ENCODE measurements at places on chromosomes 11 and 22.

DNA sequence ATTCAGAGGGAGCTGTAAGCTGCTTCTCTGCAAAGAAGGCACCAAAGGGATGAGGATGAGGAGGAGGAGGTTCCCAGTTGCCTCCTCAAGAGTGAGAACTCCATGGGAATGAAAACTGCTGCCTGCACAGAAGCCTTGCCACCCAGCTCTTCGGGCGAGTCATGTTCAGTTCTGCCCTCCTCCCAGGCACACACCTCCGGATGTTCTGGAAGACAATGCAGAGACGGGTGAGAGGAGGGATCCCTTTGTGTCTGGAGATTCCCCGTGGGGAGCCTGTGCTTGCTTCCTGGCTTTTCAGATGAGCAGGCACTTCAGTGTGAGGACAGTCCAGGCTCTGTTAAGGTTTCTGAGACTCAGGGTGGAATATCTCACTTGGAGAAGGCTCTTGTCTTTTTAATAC, 295.6 kb downstream of the DDX10 start:
- DNase-seq, result no peak

DNA sequence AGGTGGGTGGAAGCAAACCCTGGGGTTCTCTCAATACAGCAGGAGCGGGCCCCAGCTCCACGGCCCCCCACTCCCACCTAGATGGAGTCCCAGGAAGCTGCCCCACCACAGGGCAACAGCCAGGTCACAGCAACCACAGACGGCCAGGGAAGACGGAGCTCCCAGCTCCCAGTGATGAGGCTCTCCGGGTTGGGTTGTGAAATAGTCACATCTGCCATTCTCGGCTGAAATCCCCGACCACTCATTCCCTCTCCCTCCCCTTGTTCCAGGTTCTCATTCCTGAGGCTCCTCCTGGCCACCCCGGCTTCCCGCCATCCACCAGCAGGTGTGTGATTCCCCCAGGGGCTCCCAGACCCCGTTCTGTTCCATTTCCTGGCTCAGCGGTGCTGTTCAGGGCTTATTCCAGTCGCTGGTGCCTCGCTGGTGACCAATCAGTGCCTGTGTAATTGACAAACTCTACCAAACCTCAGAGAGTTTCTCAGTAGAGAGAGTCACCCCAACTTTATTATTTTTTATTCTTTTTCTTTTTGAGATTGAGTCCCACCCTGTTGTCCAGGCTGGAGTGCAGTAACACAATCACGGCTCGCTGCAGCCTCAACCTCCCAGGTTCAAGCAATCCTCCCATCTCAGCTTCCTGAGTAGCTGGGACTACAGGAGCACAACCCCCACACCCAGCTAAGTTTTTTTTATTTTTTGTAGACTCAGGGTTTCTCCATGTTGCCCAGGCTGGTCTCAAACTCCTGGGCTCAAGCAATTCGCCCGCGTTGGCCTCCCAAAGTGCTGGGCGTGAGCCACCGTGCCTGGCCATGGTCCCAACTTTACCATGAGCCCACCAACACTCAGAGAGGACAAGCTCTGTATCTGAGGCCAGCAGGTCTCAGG, 63.2 kb downstream of the SHANK2 start:
- DNase-seq, result peak; percentile 57

GRCh38 chr22:45271667-45272201, 13.0 kb upstream of the UPK3A start:
- no peak for DNase-seq

DNA sequence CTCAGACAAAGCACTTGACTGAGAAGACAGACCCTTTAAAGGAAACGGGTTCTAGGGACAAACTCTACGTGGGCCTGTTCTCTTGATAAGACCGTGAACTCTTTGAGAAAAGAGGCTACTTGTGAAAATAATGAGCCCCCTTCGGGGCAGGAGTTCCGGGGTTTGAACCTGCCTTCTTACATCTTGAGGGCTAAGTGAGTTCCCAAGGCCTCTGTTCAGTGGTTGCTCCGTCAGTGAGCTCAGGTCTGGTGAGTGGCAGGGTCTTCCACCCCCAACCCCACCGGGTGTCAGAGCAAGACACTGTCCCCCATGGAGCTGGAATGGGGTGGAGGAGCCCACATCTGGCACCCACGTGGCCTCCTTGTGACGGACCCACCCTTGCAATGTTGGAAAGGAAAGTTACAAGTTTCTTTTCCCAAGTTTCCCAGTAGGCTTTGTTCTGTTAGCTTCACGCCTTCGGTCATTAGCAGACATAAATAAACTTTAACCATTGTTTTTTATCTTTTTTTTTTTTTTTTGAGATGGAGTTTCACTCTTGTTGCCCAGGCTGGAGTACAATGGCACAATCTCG, 6.3 kb upstream of the SAMM50 start:
- no peak for DNase-seq

GRCh38 chr11:119153049-119153818, 4.4 kb downstream of the ABCG4 start:
- no peak for DNase-seq

- no peak for DNase-seq
Observed at GRCh38 chr22:45225732-45226502, 14.8 kb downstream of the KIAA0930 start.

- DNase-seq, result no peak
Observed at GRCh38 chr11:96470521-96470920, 80.7 kb downstream of the JRKL start.

- no peak for DNase-seq
Observed at GRCh38 chr11:133362916-133363315, 169.4 kb downstream of the OPCML start.

DNA sequence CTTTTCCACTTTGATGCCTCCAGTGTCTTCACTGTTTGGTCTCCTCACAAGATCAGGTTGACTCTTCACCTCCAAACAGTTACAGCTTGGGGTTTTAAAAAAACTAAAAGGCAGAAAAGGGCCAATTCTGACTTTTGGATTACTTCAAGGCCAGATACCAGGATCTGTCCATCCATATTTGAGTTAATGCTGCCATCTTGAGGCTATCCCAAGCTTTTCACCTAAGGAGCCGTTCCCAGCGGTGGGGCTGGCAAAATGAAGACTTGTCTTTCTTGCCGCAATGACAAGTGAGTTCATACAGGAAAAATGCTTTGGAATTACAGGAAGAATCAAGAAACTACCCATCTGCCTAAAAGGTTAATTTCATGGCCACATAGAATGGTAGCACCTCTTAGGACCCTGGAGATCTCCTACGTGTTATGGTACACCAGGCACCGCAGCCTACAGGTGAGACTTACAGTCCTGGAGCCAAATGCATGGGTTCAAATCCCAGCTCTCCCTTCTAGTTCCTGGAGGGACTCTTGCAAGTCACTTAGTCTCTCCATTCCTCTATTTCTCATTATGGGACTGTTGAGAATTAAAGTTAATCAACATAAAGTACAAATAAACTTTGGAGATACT, 6.0 kb upstream of the OR5B21 start:
- DNase-seq, result no peak

- no peak for DNase-seq
Observed at GRCh38 chr22:41870786-41871185, 37.9 kb downstream of the SREBF2 start.

DNA sequence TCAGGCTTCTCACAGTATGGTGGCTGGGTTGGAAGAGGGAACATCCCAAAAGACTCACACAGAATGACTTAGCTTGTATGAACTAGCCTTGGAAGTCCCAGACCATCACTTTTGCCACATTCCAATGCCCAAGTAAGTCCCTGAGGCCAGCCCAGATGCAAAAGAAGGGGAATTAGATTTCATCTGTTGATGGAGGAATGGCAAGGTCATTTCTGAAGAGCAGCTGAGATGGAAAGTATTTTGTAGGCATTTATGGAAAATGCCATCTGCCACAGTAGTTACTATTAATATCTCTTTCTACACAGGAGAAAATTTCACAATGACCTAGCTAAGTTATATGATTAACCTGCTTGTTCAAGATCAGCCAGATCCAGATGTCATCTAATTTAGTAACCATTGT, 58.8 kb downstream of the ENDOD1 start:
- DNase-seq, result no peak

GRCh38 chr11:76560219-76560618, 110.3 kb downstream of the LRRC32 start:
- DNase-seq, result no peak

GRCh38 chr22:46052331-46052771, 75.4 kb upstream of the WNT7B start:
- peak; percentile 40 for DNase-seq

GRCh38 chr11:117796872-117797529, at the start of gene DSCAML1:
TSS of gene DSCAML1 (minus strand) at chr11:117797216. CDS start at chr11:117797079, 137 bp downstream.
- DNase-seq, result no peak

DNA sequence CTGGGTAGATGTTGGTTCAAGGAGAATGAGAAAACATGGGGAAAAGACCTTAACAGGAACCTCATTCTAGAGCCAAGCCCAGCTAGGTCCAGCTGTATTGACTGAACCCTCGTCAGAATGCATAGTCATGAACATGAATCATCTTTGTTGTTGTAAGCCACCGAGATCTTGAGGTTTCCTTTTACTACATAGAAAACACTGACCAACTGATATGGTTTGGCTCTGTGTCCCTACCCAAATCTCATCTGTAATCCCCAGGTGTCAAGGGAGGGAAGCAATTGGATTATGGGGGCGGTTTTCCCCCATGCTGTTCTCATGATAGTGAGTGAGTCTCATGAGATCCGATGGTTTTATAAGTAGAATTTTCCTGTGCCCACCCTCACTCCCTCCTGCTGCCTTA, 19.4 kb upstream of the PHOX2A start:
- DNase-seq, result no peak

GRCh38 chr22:29470159-29470855, 9.7 kb upstream of the NEFH start:
- no peak for DNase-seq

DNA sequence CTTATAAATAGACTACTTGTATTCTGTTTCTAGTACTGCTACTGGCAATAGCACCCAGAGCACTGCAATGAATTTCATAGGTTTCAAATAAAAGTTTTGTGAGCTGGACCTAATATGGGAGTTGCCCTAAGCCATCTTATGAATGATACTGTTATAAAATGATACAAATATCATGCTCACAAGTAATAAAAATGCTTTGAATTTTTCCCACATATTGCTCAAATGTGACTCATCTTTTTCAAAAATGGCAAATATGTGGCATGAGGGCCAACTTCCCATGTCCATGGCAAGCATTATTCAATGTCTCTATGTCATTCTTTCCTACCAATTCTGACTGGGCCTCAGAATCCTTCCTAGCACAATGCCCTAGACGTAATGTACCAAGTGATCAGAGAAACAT, 137.6 kb downstream of the TRPC6 start:
- DNase-seq, result no peak

DNA sequence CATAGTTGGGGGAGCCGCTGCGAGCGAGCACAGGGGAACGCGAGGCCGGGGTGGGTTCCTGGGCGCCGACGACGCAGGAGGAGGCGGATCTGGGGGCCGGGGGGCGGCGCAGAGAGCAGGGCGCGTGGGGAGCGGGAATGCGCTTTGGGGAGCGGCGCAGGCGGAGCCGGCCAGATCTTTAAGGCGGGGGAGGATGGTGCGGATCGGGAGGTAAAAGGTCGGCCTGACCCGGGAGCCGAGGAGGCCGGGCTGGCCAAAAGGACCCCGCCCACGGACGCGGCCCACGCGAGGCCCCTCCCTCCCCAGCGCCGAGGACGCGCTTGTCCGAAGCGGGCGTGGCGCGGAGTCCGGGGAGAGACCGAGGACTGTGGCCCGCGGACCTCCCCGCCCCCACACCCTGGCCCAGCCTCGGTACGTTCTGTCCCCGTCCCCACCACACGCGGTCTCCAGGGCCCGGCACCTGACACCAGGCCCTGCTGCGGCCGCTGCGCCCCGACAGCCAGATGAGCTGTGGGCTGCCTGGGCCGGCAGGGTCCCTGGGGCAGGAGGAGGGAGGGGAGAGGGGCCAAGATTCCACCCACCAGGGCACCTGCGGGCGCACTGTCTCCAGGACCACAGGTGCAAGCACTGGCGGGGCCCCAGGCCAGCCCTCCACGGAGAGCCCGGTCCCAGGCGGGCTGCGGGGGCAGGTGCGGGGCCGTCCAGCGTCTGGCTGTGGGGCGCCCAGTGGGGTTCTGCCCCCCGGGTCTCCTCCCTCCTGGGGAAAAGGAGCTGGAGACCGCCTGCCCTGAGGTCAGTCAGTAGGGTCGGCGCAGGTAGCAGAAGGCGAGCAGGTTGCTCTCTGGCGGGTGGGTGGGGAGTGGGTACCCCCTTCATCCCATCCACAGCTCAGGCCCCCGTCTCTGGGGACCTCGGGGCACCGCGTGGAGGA, 10.9 kb downstream of the PIM3 start:
- DNase-seq, result peak; percentile 70

DNA sequence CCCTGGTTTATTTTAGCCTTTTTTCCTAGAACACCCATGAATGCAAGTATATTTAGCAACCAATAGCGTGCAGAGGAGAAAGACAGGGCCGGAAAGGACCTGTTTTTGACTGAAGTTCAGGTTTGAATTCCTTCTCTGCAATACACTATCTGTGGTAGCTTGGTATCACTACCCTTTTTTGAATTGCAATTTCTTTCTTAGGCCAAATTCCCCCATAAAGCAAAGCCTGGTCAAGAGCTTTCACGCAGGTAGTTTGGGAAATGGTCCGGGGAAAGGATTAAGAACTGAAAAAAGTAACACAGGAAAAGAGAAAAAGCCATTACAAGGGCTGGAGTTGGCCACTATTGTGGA, 38.8 kb upstream of the PAMR1 start:
- DNase-seq, result no peak
